ENCODE measurements at places on chromosomes 2 and 18.

GRCh38 chr2:239818086-239818485 lies 207.1 kb downstream of the NDUFA10 start:
- no peak for DNase-seq

DNA sequence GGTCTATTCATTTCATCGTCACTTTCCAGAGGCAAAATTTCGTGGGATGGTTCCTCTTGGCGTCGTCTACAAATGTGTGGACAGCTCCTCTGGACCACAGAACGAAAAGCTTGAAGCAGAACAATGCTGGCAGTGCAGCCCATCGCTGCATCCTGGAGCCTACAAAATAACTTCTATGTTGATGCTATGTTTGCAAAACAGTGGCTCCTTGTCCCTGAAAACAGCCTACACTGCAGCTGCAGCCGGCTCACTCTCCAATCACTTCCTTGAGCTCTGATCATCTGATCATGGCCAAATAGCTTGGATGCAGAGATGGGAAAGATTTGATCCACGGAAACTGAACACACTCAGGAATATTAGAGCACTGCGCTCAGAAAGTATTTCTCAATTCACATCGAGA lies 60.0 kb downstream of the DOCK10 start:
- no peak for DNase-seq

GRCh38 chr2:202700075-202700901 lies 65.5 kb downstream of the FAM117B start:
- no peak for DNase-seq

DNA sequence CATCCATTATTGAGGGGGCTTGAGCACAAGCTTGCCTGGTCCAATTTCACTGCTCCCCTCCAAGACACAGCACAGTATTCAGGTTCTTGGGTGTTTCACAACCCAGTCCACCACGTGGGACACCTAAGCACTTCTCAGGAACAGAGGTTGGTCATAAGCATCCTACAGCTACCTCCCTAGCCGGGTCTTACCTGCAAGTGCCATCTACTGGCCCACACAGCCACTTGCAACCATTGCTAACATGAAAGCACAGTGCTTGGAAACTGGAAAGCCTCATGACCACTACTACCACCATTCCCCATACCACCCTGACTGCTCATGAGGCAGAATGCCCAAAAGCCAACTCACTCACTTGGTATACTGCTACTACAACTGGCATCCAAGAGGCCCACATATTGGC lies 105.7 kb upstream of the RPRM start:
- DNase-seq, result no peak

DNA sequence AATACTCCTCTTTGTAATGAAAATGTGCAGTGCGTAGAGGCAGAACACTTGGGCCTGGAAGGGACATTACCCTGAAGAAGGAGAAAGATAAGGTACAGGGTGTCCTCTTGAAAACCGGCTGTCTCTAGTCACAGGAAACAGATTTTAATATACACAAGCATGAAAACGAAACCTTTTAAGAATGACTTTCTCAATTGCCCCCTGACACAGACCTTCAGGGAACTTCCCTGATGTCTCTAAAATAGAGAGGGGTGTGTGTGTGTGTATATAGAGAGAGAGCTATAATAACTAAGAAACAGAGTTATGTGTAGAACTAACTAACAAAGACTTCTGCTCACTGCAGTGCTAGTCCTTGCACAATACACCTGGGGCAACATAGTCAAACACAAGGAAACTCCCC lies 780.0 kb downstream of the CNTNAP5 start:
- DNase-seq, result no peak

DNA sequence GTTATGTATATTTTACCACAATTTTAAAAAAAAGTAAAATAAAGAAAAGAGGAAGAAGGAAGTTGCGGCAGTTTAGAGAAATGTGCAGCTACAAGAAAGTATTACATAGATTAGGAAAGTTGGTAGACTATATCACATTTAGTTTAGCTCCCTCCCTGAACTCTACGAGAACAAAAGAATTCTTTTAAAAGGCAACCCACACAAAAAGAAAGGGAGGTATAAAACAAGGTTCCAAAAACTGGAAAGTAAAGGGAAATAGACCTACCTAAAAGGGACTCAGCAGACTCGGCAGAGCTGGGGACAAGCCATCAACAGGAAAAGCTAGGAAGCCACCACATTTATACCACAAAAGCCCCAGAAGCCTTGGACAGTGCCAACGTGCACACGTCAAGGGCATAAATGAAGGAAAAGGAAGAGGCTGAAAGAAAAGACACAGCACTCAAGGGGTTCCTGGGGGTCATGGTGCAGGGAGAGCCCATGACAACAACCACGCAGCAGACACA lies 9.1 kb downstream of the TMEM127 start:
- no peak for DNase-seq

- DNase-seq, result no peak
Observed at GRCh38 chr2:196200557-196200956, 29.2 kb upstream of the STK17B start.
